Stimulated activated CD8-positive, alpha-beta memory T cell treated with anti-CD3 and anti-CD28 coated beads, Interleukin-7, amount 100 ng/mL, for 48 hours (primary cell): ENCODE measurements at places on chromosomes 4 and X.

- no peak for DNase-seq
These were observed 137.1 kb downstream of the PJA1 start for GRCh38 chrX:69028006-69028760.

GRCh38 chr4:52948057-52948423, 85.9 kb downstream of the RASL11B start:
- no peak for DNase-seq

DNA sequence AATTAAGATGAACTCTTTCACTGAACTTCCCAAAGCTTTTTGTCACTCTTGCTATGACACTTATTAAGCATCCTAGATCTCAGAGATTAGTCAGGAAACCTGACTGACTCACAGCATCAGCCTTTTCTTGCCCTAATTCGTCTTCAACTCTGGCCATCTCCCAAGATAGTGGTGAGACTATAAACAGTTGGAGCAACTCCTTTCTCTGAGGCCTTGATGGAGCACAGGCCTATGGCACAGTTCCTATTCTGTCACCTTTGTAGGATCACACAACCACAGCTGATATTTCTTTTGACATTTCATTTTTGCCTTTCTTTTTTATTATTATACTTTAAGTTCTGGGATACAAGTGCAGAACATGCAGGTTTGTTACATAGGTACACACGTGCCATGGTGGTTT, 217.6 kb downstream of the PRR32 start:
- DNase-seq = no peak

- DNase-seq = no peak
These were observed 206.0 kb downstream of the BCOR start for GRCh38 chrX:39891781-39892180.

- no peak for DNase-seq
These were observed 345.3 kb upstream of the LCORL start for GRCh38 chr4:18366892-18367291.

GRCh38 chr4:3780347-3781171, 14.4 kb downstream of the ADRA2C start:
- DNase-seq = no peak

DNA sequence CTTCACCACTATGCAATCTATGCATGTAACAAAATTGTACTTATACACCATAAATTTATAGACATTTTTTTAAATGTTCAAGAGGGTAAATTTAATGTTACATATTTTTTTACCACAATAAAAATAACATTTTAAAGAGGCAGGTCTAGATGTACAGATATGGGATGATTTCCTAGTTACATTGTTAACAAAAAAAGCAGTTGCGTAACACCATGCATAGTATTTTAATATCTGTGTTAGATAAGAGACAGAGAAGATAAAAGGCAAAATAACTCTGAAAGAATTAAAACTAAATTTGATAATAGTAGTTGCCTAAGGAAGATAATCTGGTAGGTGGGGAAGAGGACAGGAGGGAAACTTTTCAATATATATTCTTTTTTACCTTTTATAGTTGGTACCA, 9.1 kb upstream of the ATRX start:
- no peak for DNase-seq

- DNase-seq = no peak
These were observed 26.3 kb downstream of the PPP2R2C start for GRCh38 chr4:6446130-6446482.

DNA sequence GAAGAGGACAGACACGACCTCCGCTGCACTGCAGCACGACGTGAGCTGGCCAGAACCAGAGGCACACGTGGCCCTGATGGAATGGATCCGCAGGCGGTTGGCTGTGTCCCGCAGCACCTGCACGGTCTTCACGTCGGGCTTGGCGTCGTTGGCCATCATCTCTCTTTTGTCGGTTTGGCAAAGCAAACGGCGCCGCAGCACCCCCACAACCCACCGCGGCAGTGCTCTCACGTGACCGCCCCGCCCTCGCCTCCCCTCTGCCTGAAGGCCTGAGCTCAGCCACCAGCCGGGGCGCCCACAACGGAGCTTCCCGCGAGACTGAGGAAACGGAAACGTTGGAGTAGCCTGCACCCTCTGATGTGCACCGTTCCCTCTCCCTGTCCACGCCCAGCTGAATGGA, at the start of gene TKTL2:
Gene TKTL2 (minus strand): TSS at position 179 of the 400 bp plus-strand sequence. CDS start 20 bp downstream, at position 159.
- DNase-seq = no peak
